ENCODE measurements at places on chromosomes 12 and 14.

DNA sequence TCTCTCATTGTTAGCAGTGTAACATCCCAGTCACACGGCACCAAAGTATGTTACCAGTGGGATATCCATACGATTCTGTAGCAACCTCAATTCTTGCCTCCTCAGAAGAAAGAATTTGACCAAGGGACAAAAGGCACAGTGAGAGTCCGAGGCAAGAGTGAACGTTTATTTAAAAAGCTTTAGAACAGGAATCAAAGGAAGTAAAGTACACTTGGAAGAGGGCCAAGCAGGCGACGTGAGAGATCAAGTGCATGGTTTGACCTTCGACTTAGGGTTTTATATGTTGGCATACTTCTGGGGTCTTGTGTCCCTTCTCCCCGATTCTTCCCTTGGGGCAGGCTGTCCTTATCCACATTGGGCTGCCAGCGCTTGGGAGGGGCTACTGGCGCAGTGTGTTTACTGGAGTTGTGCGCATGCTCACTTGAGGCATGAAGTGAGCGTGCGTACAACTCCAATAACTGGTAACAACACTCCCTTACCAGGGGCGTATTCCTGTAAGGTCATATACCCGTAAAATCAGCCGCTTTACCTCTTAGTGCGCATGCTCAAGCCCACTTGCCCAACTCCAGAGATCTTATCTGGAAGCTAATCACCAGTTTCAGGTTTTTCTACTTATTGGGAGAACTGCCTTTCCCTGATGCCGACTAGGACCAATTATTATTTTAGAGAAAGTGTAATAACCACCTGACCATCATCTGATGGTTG, 71.7 kb downstream of the FAR2 start:
- DNase-seq, result no peak

- peak; percentile 49 for DNase-seq
These were observed 949 bp downstream of the PLBD2 start for GRCh38 chr12:113359133-113359938.

DNA sequence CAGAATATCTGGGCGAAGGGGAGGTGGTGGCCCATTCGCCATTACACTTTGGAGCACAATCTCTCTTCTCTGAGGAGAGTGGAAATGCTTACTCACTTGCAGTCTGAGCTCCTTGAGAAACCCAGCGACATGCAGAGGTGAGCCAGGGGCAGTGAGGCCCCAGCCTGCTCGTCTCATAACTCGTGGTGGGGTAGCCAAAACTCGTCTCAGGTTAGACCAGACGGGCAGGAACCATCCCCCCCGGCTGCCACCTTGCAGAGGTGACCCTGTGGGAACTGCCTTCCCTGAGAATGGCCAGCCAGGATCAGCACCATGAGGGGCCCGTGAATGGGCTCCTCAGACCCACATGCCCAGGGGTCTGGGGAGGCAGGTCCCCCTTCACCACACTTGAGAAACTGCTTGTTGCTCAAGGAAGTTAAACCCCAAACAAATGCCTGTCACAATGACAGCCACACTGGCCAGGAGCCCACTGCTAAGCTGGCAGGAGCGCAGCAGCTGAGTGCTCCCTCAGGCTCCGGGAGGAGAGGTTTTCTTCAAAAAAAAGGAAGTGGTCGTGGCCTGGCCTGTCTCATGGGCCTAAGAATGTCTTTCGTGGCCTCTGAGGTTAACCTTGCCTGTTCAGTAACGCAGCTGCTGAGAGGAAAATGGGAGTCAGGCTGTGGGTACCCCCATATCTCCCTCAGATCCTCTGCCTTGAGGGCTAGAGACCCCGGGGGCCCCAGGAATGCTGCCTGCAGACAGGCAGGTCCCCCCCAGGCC, 9.2 kb upstream of the ALDH2 start:
- DNase-seq, result no peak

GRCh38 chr12:58204071-58204470, 262.7 kb downstream of the ATP23 start:
- no peak for DNase-seq

- no peak for DNase-seq
These were observed 316.7 kb upstream of the KITLG start for GRCh38 chr12:88896958-88897357.

GRCh38 chr14:96052541-96053247, 13.5 kb downstream of the C14orf132 start:
- no peak for DNase-seq

GRCh38 chr12:40405419-40405818, 180.6 kb downstream of the LRRK2 start:
- no peak for DNase-seq

- no peak for DNase-seq
These were observed 279.6 kb downstream of the PRKD1 start for GRCh38 chr14:29648045-29648444.

DNA sequence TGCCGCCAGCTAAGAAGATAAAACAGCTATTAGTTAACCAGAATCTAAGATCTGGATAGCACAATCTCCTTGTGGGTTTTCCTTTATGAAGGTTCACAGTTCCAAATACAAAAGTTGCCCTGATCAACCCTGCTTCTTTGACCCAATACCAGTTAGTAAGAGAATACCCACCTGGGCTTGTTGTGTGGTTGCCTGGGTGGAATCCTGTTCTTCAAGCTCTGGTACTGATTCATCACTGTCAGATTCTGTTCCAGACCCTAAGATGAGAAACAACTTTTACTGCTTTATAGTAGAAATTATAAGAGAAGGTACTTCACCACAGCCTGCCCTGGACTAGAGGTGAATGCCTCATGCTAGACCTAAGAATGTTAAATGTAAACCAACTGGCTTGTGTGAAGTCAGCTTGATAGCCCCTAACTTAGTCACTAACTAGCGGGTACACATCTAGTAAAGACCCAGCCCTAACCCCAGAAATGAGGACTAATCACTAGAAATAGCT, 10.6 kb downstream of the NACA start:
- no peak for DNase-seq

- DNase-seq, result no peak
These were observed 240.4 kb downstream of the ASCL1 start for GRCh38 chr12:103197725-103198388.

DNA sequence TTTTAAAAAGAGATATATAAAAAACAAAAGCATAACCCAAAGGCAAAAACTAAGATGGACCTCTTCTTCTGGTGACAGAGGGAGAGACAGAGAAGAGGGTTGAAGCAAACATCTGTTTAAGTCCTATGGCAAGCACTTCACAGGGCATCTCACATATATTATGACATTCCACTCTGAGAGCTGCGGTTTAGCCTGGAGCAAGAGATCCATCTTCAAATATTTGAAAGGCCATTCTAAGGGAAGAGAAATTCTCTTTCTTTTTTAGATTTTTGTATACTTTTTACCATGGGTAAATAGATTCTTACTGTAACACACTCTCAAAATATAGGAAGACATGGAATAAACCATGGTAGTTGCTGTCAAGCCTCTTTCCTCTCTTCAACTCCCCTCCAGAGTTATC, 204.1 kb downstream of the GXYLT1 start:
- DNase-seq, result no peak

GRCh38 chr12:124453419-124454351, 113.7 kb downstream of the NCOR2 start:
- peak; percentile 39 for DNase-seq

DNA sequence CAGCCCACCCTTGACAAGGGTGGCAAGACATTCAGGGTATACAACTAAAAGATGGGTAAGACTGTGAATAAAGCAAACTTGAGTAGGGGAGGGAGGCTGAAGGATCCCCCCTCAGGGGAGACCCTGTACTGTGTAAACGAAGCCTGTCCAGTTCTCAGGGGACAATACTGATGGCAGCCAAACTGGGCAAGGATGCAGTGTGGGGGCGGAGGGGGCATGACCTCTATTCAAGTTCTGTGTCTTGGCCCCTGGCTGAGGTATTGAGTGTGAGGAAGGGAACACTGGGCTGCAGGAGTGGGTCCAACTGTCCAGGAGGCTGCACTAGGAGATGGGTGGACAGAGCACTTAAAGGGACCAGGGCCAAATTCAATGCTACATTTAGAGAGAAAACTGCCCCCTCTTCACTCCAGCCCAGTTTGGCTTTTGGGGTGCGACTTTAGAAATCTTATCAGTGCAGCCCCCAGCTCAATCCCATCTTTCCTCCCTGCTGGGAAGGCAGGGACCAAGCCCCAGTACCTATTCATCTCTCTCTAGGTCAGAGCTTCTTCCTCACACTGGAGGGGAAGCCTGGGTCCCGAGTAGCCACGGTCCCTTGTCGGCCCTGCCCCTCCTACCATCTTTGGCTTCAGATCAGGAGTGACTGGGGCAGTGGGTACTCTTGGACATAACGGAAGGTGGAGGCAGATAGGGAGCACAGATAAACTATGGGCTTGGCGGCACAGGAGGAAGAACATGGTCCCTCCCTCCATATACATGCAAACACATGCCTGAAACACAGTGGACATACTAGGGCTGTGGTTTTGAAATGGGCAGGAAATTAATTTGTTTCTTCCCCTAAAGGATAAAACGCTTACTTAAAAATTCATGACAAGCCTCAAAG, 11.8 kb downstream of the SLC39A5 start:
- DNase-seq, result no peak
